Fibroblast of villous mesenchyme (primary cell): ENCODE measurements at places on chromosomes 2 and 18. TPM values are rescaled to one million over a fixed set of nuclear protein-coding genes. Genes with fewer than 3 reads are reported as not detected.
A peak's percentile ranks its signal among the peaks of the same experiment; 100 is the strongest.

Gene HOXD13
- total RNA-seq = 0.43 TPM in 1 of 2 replicates, not detected in the other

DNA sequence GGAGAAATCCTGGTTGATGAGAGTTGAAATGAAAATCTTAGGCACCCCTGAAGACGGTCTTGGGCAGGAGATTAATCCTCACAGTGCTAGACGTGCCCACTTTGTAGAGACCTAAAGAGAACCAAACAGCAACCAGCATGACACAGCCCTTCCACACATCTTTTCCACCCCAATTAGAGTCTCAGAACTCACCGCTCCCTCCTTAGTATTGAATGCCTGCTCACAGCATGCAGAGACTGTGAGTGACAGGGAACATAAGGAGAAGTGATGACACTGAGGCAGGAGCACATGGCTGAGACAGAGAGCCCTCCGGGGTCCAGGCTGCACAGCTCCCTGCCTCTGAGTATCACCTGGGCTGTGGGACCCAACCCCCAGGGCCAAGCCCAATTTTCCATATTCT, 367.6 kb downstream of the EIPR1 start:
- DNase-seq = no peak

Gene SLC25A52
- under 0.01 TPM in 1 of 2 replicates, not detected in the other for total RNA-seq

- no peak for DNase-seq
Observed at GRCh38 chr2:68040078-68040477, 22.7 kb downstream of the C1D start.

GRCh38 chr2:197993830-197994229, 189.4 kb downstream of the PLCL1 start:
- DNase-seq = no peak

Gene DES
- 20.7 and 35.8 TPM in 2 replicates for total RNA-seq

DNA sequence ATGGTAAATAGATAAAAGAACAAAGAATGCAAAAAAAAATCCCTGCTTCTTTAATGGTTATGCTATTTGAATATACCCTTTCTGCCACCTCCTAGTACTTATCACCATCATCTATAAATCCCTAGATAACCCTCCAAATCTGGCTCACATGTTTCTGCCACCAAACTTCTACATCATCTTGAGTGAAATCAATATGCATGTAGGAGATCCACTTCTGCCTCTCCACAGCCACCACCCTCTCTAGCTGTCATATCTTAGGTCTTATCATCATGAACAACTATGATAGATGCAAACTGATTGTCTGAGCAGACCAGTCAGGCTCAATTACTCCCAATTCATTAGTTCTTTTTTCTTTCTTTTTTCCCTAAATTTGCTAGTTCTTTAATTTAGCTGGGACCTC, 55.3 kb downstream of the STRN start:
- no peak for DNase-seq

Gene GPR35
- 0.32 and 0.43 TPM in 2 replicates for total RNA-seq

DNA sequence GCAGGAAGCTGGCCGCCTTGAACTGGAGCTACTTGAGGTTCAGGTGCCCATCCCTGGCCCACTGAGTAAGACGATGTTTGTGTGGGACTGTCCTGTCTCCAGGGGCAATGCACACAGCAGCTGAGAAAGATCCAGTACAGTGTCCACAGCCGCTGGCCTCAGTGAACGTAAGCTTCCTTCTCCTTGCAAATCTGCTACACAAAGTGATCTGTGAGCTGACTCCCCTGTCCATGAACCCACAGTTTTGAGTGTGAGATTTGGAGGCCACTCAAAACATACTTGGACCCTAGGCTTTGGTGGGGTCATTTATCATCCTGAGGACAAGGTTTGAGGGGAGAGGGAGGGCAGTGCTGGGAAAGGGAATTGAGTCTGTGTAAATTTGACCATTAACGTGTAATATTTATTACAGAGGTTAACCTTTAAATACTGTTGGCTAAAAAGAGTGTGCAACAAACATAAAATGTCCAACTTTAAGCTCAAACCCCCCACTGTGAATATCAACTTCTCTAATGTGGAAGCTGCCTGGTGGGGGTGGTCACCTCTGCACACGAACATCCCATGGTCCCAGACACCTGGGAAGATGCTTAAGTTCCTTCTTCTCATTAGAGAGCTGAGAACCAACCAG, 4.9 kb upstream of the CYS1 start:
- no peak for DNase-seq

Gene EIF5B
- 15.8 and 19.0 TPM in 2 replicates for total RNA-seq

Gene UGT1A8
- under 0.01 TPM in 1 of 2 replicates, not detected in the other for total RNA-seq

Gene ALS2
- 27.4 and 44.0 TPM in 2 replicates for total RNA-seq

GRCh38 chr18:29449424-29449823, 1272.5 kb upstream of the CDH2 start:
- peak; percentile 30 for DNase-seq

DNA sequence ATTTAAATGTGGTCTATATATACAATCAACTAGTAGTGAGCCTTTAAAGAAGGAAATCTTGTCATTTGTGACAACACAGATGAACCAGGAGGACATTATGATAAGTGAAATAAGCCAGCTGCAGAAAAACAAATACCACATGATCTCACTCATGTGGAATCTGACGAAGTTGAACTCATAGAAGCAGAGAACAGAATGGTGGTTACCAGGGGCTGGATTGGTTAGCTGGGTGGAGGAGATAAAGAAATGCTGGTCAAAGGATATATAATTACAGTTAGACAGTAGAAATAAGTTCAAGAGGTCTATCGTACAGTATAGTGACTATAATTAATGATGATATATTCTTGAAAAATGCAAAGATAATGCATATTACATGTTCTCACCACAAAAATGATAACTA, 267.9 kb downstream of the FBXO15 start:
- peak; percentile 54 for DNase-seq

Gene SKA1
- total RNA-seq = 9.0 and 13.4 TPM in 2 replicates

- peak; percentile 42 for DNase-seq
Observed at GRCh38 chr2:238160206-238161129, 1.7 kb downstream of the ERFE start.

DNA sequence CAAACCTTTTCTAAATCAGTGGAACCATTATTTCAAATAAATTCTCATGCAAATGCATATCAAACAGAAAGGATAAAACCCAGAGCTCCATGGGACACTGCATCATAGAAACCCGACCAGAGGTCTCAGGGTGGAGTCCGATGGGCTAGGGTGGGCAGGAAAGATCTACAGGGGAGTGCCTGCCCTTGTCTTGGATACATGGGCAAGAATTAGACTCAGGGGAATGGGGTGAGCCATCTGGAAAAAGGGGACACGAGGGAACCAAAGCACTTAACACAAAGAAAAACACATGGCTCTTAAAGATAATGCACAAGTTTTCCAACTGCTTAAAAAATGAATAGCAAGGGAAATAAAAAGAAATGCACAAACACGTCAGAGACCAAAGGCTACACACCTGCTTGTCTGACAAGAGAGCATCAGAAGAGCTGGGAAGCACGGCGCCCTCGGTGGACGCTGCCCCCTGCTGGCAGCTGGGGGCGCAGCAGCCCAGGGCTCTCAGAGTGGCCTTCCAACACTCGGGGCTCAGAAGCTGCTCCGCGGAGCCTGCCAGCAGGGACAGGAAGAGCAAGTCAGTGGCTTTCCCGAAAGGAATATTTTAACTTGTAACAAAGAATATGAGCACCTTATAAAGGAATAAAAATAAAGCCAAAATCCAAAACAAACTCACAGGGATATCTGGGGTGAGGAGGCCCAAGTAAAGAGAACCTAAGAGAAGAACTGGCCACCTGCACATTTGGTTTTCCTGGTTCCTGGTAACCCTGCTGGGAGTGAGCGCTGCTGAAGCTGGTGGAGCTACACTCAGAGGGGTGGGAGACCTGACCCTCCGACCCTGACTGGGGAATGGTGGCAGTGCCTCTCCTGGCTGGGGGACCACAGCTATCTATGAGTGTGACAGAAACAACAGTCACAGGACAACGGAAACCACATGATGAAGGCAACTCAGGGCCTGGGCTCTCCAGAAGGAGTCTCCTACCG, 54.5 kb downstream of the SIGLEC15 start:
- DNase-seq = peak; percentile 61

DNA sequence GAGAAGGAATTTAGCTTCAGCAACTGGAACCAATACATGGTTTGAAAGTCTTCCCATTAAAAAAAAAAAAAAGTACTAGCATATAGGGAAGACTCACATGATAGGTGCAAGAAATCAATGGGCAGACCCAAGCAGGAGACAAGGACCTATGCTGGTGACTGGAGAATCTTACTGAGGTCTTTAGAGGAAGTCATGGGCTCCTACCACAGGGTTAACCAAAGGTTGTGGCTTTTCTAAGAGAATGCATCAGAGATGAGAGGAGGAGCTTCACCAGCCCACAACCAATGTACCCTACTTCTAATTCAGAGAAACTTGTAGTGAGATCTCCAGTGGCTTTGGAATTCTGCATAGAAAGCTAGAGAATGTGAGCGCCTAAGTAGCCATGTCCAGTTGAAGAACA, 207.4 kb downstream of the NCKAP5 start:
- no peak for DNase-seq

DNA sequence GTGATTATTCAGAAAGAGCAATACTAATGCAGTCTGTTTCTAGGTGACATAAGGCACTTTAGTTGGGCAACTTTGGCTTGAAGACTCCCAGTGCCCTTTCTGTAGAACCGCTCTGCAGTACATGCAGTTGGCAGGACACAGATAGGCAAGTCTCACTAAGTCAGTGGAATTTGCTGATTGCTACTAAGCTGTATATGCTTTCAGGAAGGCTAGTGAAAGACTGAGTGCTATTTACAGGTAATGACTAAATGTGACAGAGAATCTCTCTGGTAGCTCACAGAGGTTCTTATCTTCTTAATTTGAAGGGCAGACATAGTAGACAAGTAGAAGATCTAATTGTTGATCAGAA, 243.0 kb downstream of the WDPCP start:
- no peak for DNase-seq

DNA sequence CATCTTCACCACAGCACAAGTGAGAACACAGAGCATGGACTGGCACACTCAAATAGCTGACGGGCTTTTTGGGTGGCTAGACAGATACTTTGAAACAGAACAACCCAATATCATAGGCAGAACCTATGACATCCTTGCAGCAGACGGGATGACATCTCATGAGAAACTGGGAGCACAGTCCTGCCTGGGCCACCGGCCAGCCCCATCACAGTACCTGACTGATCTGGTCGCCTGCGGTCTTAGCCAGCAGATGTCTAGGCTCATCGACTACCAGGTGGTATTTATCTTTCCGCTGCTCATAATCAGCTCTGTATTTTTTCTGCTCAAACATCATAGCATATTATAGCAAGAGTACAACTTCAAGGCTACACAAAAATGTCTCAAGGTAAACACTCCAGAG, 124.3 kb downstream of the RIF1 start:
- DNase-seq = no peak

DNA sequence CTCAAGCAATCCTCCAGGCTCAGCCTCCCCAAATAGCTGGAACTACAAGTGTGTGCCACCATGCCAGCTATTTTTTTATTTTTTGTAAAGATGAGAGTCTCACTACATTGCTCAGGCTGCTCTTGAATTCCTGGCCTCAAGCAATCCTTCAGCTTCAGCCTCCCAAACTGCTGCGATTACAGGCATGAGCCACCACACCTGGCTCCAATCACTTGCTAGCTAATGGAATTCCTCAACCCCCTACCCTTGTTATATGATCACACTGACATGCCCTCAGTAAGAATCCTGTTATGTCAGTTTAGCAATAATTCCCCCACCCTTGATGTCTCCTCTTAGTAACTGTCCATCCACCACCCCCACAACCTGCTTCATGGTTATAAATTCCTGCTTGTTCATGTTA, 12.3 kb downstream of the CHN1 start:
- no peak for DNase-seq

DNA sequence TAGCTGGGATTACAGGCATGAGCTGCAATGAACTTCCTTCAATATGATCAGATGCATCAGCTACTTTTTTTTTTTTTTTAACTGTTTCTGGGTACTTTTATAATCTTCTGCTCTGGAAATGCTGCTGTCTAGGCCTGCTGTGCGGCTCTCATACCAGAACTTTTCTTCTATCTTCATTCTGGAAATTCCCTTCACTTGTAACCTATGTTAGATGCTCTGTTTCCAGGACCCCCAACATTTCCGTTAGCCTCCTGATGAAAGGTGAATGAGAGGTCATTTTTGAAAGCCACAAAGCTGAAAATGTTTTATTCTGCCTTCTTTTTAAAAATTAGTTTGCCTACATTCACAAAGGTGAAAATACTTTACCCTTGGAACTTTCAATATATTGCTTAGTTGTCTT, 8.6 kb downstream of the AGFG1 start:
- DNase-seq = no peak

- no peak for DNase-seq
Observed at GRCh38 chr18:12491611-12492435, 84.1 kb downstream of the PRELID3A start.
